Effector CD4-positive, alpha-beta T cell (primary cell): ENCODE measurements at places on chromosomes 3 and 15.

- no peak for DNase-seq
Observed at GRCh38 chr15:32643907-32644445, 2.5 kb downstream of the SCG5 start.

DNA sequence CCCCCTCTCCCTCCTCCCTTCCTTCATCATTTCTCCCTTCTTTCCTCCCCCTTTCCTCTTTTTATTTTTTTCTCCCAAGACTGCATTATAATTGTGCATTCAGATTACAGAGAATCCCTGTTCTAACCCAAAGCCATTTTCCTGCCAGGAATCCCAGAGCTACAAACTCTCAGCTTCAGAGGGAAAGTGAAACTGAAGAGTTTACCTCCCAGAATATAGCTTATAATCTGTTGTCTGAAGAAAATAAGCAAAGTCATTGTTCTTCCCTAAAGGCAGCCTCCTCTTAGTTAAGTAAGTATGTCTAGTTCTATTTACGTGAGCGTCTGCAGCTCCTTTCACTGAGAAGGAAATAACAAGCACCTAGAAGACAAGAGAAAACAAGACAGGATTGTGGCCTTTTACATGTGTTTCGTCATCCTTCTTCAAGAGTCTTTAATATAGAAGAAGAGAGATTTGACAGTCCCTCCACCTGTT is 97.2 kb downstream of the CHST2 start:
- DNase-seq, result no peak

GRCh38 chr15:71295603-71296314 is 180.5 kb downstream of the THSD4 start:
- no peak for DNase-seq

DNA sequence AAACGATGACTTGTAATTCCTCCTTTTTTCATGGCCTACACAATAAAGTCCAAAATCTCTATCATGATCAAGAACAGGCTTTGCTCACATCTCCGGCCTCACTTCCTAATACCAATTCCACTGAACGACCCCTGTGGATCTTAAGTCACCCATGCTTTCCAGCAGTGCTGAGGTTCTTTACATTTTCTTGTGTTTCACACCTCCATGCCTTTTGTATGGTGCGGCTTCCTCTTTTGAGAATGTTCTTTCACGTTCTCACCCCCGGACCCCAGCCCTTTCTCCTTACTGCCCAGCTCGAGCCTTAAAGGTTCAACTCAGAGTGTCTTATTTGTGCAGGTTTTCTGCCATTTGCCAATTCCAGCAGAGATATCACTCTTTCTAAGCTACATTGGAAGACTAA is 70.1 kb downstream of the CSNK1G1 start:
- no peak for DNase-seq

GRCh38 chr3:54772051-54772450 is 155.8 kb downstream of the LRTM1 start:
- no peak for DNase-seq

DNA sequence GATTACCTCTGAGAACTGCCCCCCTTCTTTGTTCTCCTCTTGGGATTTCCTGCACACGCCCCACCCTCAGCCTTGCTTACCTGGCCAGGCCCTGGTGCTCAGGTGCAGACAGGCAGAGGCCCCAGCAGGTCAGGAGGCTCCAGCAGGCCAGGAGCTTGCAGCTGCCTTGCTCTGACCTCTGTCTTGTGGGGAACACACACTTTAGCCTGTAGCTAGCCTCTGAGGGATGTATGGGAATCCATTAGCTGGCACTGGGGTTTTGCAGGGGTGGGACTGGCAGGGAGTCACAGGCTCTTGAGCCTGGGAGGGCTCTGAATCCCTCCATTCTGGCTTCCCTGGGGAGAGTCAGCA is 2.7 kb downstream of the SMAD6 start:
- no peak for DNase-seq
